CD4-positive, alpha-beta T cell treated with Interleukin-2 at 100 ng/mL for 4 hours (primary cell): ENCODE measurements at places on chromosomes 5 and 9.

GRCh38 chr9:136306211-136307208 lies 2.6 kb upstream of the CCDC187 start:
- DNase-seq: no peak

DNA sequence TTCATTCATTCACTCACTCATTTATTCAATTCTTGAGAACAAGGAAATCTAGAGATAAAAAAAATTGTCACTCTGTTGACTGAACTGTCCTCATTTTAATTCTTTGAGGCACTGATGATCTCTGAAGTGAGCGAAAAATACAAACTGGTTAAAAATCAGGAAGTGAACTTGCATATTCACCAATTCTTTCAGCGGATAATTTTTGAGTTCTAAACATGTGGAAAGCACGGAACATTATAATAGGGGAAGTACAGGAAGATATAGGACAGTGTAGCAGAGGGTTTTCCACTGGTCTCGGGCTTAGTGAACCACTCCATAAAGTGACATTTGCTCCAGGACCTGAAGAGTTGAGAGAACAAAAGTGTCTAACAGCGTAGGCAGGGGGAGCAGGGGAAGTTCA lies 169.5 kb downstream of the TLR4 start:
- DNase-seq: no peak

- no peak for DNase-seq
These were observed 48.5 kb upstream of the SRP19 start for GRCh38 chr5:112812549-112812948.

- no peak for DNase-seq
These were observed 82.6 kb downstream of the ADRB2 start for GRCh38 chr5:148909040-148909439.

- DNase-seq: peak; percentile 59
These were observed 398 bp downstream of the RAPGEF6 start for GRCh38 chr5:131634666-131634995.

DNA sequence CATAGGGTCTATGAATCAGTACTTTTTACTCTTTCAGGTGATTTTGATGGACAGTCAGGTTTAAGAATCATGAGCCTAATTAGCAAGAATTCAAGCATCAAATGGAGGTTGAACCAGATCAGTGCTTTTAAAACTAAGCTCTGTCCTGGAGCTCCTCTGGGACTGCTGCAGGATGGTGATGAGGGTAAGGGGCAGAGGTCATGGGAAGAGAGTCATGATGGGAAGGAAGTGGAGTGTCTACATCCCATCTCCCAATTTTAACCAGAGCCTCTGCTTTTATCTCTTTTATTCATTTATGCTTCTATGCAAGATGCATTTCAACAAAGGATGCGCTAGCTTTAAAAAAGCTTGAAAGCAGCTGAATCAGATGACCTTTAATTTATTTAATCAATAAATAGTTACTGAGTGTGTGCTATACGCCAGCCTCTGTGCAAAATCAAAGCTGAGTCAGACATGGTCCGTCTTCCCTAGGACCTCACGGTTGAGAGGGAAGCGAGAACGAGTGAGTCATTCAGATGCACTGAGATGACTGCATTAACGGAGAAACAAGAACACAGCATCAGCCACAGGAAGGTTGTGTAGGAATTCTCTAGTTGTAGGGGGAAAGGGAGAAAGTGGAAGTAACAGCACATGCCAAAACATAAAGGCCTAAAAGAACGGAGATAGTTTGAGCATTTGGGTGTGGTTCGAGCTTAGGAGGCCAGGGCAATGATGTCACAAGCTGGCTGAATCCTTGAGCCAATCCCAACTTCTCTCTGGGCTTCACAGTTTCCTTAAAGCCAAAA lies 441.6 kb upstream of the BRINP1 start:
- DNase-seq: no peak

DNA sequence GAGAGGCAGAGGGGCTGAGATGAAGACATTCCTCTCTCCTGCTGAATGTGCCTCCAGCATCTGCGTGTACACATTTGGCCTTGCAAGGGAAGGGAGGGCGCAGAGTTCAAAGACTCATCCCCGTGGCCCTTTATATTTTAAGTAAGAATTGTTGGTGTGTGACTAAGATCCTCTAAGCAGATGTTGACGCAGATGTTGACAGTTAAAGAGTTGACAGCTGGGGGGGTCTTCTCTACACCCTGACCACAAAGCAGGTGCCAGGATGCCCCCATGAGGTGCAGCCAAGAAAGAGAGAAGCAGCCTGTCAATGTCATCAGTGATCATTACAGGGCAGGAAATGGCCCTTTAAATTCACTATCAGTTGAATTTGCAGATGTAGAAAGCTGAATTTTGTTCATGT lies 262.9 kb downstream of the IRX1 start:
- no peak for DNase-seq

DNA sequence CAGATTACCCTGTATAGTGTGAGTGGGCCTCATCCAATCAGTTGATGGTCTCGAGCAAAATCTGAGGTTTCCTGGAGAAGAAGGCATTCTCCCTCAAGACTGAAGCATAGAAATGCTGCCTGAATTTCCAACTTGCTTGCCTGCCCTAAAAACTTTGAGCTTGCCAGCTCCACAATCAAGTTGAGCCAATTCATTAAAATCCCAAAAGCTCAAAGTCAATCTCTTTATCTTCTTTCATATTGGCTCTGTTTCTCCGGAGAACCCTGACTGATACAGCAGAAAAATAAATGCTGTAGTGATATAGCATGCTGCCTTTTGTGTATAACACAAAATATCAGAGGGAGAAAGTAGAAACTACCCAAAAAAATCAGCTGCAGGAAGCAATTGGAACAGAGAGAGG lies 72.5 kb upstream of the NMUR2 start:
- DNase-seq: no peak

GRCh38 chr9:14730461-14730898 lies 7.9 kb upstream of the CER1 start:
- DNase-seq: no peak

DNA sequence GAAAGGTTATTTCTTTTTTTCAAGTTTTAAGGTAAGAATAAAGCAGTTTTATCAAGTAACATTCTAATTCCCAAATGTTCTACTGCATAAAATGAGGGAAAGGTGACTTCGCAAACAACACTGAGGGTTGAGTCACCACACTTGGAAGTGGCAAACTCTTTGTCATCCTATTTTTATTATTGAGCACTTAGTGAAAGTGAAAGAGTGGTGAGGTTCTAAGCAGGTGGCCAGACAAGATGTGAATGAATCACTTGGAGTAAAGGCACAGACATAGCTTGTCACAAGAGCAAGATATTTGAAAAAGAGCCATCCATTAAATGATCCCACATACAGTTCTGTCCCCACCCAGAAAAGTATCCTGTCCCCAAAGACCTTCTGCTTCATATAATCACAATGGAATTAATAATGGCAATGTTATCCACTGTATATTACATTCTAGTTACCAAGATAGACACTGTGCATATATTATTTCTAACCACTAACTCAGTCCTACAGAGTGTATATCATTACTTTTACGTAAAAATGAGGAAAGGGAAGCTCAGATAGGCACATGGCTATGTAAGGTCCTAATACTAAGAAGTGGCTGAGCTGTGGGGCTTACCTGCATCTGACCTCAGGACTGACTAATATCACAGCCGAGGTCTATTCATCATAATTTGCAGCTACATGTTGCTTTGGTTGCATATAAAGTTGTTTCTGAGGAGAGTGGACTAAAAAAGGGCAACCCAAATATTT lies 730.4 kb upstream of the MEF2C start:
- DNase-seq: no peak

DNA sequence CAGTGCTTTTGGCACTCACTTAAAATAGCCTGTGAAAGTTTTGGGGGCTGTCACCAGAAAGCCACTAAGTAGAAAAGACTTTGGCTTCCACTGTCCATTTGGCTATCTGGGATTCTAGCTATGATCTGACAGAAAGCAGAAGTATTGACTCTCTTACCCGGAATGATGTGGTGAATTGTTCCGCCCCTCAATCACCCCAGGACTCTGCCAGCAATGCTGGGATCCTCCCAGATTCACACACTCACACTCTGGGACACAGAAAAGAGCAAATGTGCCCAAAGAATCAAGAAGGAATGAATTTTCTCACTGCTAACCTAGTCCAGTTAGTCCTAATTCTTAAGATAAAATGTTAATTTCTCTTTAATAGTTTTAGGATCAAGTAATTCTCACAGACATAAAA lies 576.9 kb downstream of the BNC2 start:
- no peak for DNase-seq

DNA sequence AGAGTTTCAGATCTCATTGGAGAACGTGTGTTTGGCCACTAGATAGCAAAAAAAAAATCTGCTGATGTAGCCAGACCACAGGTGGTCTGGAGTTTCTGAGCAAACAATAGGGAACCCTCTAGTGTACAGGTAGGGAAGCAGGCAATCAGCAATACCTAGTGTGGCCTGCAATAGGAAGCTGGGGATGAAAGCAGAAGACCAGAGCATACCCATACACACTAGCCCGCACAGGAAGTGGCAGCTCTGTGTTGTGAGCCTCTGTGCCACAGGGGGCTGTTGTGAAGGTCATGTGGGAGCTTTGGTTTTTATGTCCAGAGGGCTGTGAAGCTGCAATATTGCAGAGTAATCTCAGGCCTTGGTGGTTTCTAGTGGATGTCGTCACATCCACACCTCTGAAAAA lies 81.2 kb downstream of the MTAP start:
- DNase-seq: no peak

- DNase-seq: no peak
These were observed 464.4 kb upstream of the TUSC1 start for GRCh38 chr9:26142631-26143030.

DNA sequence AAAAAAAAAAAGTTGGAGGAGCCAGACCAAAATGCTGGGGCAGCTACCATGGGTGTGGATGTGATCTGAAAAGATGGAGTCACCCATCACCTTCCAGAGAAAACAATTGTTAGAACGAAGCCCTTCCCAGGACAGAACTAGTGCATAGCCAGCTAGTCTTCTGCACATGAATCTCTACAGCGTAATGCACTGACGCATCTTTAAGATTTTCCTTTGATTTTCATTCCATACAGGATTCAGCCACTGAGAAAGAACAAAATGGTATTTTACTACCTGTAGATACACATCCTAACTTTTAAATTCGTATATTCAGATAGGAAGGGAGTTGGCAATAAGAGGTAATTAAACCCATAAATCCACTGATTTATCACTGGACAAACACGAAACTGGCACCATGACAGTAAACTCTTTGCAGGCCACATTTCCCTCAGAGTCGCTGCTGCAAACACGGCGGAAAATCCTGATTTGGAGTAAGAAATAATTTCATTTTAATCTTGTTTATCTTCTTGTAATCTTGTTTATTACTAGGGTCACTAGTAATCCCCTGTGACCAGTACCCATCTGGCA lies 206.6 kb downstream of the SPOCK1 start:
- no peak for DNase-seq

GRCh38 chr5:16792598-16793275 lies 143.4 kb downstream of the MYO10 start:
- no peak for DNase-seq

DNA sequence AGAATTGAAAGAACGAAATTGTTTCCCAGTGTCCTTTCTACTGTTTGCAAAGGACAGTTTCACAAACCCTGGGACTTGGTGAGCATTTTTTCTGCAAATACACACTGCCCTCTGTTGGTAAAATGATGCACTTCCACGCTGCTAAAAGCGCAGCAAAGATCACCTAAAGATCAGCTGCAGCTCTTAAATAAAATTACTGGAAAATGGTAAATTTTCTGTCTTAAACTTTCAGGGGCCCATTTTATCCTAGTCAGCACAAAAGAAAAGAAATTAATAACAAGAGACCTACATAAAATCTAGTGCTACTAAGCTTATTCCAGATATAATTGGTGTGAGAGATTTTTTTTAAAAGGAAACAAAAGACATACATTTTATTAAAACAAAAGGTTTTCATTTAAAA lies 566.0 kb downstream of the CAAP1 start:
- DNase-seq: no peak

- no peak for DNase-seq
These were observed 20.6 kb downstream of the FST start for GRCh38 chr5:53501054-53501453.

GRCh38 chr9:112032743-112033142 lies 136.1 kb downstream of the UGCG start:
- no peak for DNase-seq

DNA sequence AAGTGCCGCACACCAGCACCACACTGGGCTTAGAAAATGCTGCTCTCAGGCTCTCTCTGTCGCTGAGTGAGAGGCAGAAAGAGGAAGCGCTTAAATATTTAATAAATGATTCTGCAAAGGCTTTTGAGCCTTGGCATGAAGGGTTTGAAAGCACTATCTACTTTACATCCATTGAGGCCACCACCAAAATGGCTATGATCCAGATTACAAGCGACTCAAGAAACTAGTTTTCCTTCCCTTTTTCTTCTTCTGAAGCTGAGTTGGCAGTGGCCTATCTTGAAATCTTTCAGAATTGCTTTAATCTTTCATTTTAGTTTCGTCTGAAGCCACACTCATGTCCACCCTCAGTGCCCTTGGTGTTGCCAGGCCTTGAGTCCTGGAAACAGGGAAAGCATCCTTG lies 59.5 kb downstream of the EBF1 start:
- DNase-seq: no peak

GRCh38 chr5:108557686-108558085 lies 175.8 kb upstream of the FBXL17 start:
- DNase-seq: no peak

DNA sequence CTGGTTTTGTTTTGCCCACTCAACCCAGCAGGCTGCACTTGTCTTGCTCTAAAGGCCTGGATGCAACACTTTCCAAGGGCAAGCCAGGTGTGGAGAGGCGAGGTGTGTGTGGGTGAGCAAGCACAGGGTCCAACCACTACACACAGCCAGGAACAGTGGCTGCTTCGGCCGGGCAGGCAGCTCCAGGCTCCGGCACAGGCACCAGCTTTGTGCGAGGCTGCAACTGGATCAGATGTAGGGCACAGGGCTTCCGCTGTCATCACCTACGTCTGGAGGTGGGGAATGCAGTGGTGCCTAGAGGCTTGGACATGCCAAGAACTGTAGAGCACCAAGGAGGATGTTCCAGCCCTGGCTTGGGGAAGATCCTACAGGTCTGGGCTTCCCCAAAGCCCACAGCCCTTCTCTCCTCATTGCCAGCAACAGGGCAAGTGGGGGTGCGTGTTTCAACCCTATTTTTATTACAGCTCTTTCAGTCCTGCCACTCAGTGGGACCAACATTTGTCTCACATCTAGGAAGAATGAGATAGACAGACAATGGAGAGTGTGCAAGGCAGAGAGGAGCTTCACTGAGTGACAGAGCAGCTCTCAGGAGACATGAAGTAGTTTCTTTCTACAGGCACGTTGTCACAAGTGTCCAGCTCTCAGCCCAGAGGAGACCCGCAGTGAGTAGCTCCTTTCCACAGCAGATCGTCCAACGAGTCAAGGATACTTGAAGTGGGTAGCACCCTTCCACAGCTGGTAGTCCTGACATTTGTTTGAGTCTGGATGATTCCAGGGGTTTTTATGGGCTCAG lies 622.2 kb downstream of the CDH9 start:
- no peak for DNase-seq

DNA sequence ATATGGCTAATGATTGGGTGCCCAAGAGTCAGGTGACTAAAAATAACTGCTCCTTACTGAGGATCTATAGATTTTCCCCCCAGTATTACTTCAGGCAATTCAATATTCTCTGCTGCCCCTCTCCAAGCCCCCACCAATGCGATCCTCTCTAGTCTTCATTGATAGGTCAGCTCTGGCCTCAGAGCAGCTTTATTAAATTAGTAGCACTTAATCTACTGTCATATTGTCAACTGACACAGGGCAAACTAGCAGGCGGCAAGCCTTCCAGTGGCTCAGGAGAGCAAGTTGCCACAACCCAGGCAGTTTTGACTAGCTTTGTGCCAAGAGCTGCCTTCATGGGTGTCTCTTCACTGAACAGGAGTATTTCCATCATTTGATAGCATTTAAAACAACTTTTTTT lies 462.9 kb downstream of the BNC2 start:
- no peak for DNase-seq
